ENCODE measurements at places on chromosomes 16 and 17.

DNA sequence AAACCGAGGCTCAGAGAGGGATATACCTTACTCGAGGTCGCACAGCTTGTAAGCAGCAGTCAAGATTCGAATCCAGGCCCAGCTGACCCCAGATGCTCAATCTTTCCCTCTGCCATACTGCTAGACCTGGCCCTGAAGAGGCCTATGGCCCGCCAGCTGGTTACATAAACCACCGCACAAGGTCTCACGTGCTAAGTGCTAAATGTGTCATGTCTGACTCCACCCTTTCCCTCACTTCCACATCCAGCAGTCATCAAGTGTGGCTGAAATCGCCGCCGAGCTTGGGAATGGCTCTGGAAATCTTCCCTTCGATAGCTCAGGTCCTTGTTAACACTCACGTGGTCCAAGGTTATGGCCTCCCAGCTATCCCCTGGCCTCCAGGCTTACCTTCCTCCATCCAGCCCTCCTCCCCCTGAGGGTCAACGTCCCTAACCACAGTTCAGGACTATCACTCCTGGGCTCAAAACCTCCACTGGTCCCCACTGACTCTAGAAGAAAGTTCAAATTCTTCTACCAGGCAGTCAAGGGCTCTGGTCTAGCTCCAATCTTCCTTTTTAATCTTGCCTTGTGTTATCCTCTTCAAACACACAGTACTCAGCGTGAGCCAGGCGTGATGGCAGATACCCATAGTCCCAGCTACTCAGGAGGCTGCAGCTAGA is 3.5 kb downstream of the ZBTB4 start:
- DNase-seq: no peak

GRCh38 chr17:43588121-43588520 is 42.0 kb upstream of the ETV4 start:
- no peak for DNase-seq

- DNase-seq: no peak
Observed at GRCh38 chr17:64683796-64684195, 21.7 kb upstream of the SMURF2 start.

GRCh38 chr16:30649725-30650368 is 913 bp upstream of the PRR14 start:
- no peak for DNase-seq

- no peak for DNase-seq
Observed at GRCh38 chr16:15961571-15962090, 12.2 kb downstream of the ABCC1 start.

DNA sequence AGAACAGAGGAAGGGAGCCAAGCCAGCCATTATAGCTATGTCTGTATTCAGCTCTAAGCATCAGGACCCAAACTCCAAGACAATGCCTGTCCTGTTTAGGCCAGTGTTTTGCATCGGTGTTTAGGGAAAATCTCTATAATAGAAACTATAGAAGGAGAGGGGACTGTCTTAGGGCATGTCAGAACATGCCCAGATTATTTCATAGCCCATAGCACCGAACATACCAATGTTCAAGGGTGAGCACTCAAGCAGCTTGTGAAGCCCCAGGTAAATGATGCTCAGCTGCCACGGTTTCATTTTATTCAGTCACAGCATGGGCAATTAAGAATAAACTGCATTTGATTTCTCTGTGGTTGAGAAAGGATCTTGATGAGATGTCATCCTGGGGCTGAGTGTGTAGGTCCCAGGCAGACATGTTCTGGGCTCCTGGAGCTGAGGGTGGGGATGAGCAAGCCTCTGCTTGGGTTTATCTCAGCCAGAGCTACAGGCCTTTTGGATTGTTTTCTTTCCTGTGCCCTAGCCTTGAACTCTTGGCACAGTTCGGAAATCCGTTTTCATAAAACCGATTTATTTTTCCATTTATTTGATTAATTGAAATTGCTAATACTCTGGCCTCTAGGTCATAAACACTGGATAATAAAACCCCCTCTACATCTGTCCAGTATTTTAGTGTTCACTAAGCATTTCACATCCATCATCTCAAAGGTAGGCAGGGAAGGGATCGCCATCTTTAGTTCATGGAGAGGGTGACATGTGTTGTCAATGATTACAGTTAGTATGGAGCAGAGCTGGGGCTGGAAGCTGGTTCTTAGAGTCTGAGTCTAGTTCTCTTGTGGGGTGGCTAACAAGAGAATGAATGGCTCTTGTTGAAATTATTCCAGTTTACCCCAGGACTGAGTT is 290.7 kb upstream of the ASIC2 start:
- no peak for DNase-seq

DNA sequence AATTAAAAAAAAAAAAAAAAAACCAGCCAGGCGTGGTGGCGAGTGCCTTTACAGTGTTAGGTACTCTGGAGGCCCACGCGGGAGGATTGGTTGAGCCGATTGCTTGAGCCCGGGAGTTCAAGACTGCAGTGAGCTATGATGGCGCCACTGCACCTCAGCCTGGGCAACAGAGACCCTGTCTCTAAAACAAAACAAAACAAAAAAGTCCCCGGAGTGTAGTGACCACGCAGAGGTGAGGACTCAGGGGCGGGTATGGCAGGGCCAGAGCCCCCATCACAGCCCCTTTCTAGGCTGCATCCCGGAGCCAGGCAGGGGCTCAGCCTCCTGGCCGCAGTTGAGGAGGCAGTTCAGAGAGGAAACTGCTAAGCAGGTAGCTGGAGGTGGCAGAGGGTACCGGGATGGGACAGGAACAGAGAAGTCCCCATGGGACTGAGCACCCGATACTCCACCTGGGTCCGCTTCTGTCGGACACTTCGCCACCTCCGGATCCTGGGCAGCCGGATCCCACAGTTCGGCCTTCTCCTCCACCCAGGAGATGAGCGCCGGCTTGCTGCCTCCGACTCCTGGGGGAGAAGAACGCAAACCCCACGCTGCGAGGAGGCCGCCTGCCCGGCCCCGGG is 800 bp downstream of the ZNF747 start:
- DNase-seq: peak; percentile 50

DNA sequence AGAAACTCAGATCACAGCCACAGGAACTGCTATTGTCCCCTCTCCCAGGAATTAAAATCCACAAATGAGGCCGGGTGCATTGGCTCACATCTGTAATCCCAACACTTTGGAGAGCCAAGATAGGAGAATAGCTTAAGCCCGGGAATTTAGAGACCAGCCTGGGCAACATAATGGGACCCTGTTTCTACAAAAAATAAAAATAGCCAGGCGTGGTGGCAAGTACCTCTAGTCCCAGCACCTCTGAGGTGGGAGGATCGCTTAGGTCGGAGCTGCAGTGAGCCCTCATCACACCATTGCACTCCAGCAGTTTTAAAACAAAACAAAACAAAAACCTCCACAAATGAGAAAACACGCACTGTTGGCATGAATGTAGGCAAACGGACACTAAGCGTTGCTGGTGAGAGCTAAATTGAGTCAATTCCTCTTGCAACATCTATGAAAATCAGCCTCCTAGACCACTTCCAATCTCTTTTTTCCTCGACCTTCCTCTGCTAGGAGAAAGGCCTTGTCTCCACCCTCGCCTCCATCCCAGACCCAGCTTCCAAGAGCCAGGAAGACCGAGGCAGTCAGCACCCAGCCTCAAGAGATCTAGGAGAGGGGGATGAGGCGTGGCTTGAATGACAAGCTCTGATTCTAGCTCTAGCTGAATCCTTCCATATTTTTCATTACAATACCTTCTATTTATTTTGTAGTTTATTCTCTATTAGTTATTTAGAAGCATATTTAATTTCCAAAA is 14.8 kb downstream of the TLE7 start:
- no peak for DNase-seq

DNA sequence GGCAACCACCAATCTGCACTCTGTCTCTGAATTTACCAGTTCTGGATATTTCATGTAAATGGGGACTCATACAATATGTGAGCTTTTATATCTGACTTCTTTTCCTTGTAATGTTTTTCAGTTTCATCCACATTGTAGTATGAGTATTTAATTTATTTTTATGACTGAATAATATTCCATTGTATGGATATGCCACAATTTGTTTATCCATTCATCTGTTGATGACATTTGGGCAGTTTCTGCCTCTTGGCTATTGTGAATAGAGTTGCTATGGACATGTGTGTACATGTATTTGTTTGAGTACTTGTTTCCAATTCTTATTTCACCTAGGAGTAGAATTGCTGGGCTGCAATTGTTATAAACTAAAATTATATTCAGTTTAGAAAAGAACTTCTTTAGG is 126.9 kb downstream of the MRTFB start:
- DNase-seq: no peak

Measured in SK-N-SH (cell line).